Suprapubic skin (tissue), 4 donors: ENCODE measurements at places on chromosomes 12 and 14. TPM values are rescaled to one million over a fixed set of nuclear protein-coding genes. Genes with fewer than 3 reads are reported as not detected.

DNA sequence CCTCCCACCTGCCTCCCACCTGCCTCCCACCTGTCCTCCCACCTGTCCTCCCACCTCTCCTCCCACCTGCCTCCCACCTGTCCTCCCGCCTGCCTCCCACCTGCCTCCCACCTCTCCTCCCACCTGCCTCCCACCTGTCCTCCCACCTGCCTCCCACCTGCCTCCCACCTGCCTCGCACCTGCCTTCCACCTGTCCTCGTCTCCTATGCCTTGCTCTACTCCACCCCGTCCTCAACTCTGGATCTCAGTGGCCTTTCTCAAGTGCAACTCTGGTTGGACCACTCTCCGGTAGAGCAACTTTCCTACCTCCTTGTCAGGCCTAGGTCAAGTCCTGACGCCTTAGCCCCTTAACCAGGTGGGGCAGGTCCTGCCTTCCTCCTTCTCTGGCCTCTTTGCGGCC, 29.3 kb upstream of the PEX5 start:
- H3K27me3 ChIP-seq = peaks cover 10% of the 10 kb centered on the region
- H3K27ac ChIP-seq = no peak overlapping the region
- DNase-seq = no peak
- no peak overlapping the region for H3K4me3 ChIP-seq
- peaks cover 3% of the 10 kb centered on the region for H3K36me3 ChIP-seq

DNA sequence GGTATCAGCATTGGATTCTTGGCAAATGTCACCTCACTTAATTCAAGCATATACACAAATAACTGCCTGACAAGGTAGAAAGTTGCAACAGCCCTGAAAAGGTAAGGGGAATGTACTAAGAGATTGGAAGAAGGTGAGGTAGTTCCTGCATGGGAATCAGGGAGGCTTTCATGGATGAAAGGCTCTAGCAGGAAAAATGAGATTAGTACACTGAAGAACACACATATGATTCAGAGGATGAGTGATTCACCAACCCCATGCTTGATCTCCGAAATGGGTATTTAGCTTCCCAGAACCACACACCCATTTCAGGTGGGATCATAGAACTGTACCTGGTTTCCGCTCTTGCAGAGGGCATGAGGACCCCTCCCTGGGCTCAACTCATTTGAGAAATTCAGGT, 65.8 kb downstream of the PAH start:
- no peak overlapping the region for H3K4me3 ChIP-seq
- H3K27ac ChIP-seq = no peak overlapping the region
- DNase-seq = no peak
- H3K4me1 ChIP-seq = no peaks in the 10 kb centered on the region

DNA sequence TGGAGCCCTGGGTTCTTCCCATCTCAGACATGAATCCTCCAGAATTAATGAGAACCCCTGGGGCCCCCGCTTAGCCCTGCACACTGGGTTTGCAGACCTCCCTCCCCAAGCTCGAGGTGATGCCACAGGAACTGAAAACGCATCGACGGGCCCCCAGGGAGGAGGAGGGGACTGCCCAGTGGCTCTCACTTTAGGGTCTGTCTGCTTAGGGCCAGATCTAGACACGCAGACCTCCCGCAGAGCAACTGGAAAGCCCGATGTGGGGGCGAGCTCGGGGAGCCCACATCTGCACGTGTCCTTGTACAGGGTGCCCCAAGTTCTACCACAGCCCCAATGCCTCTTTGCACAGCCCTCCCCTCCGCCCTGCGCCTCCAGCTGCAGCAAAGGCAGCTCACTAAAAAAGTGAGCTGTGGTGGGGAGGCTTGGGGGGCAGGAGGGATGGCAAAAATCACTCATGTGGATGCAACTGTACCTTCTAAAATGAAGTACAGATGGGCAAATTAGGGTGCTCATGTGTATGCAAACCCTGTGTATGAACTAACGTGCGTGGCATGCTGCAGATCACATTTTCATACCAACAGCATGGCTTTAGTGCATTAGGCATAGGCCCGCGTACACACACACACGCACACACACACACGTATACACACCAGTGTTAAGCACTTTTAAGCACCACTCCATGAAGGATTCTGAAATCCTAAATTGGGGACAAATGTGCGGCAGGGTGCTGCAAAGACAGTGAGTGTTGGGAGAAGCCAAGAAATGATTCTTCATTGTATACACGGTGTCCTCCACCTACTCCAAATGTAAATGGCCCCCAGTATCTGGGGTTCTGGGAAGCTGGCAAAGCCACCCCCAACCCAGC, 99.9 kb upstream of the MAP1LC3B2 start:
- H3K4me1 ChIP-seq = peaks cover 39% of the 10 kb centered on the region
- no peak overlapping the region for H3K27ac ChIP-seq
- DNase-seq = no peak
- H3K4me3 ChIP-seq = no peak overlapping the region
- no peaks in the 10 kb centered on the region for H3K27me3 ChIP-seq
- no peaks in the 10 kb centered on the region for H3K36me3 ChIP-seq

DNA sequence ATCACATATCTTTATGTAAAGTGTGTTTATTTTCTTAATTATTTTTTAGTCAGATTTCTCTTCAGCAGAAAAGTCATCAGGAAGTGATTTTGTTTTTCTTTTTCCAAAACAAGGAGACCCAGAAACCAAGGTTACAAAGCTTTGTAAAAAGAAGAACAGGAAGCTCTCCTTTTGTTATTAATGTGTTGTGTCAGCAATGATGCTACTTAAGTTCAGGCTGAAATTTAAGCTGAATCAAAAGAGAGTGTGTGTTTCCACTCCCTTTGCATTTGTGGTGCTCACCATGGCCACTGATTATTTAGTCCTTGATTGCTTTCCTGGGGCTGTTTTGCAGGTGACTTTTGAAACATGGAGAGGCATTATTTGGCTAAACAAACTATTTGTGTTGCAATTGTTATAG, 155.3 kb upstream of the ATP2B1 start:
- peaks cover 6% of the 10 kb centered on the region for H3K4me1 ChIP-seq
- no peaks in the 10 kb centered on the region for H3K27me3 ChIP-seq
- DNase-seq = no peak
- H3K4me3 ChIP-seq = no peak overlapping the region

DNA sequence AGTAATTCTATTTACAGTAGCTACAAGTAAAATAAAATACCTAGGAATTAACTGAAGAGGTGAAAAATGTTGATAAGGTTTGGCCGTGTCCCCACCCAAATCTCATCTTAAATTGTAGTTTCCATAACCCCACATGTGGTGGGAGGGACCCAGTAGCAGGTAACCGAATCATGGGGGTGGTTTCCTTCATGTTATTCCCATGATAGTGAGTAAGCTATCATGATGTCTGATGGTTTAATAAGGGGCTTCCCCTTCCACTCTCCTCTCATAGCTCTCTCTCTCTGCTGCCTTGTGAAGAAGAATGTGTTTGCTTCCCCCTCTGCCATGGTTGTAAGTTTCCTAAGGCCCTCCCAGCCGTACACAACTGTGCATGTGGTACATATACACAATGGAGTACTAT, 1170.7 kb downstream of the BCL11B start:
- no peaks in the 10 kb centered on the region for H3K4me1 ChIP-seq
- no peak overlapping the region for H3K4me3 ChIP-seq
- no peaks in the 10 kb centered on the region for H3K27me3 ChIP-seq
- DNase-seq = no peak
- no peaks in the 10 kb centered on the region for H3K36me3 ChIP-seq

DNA sequence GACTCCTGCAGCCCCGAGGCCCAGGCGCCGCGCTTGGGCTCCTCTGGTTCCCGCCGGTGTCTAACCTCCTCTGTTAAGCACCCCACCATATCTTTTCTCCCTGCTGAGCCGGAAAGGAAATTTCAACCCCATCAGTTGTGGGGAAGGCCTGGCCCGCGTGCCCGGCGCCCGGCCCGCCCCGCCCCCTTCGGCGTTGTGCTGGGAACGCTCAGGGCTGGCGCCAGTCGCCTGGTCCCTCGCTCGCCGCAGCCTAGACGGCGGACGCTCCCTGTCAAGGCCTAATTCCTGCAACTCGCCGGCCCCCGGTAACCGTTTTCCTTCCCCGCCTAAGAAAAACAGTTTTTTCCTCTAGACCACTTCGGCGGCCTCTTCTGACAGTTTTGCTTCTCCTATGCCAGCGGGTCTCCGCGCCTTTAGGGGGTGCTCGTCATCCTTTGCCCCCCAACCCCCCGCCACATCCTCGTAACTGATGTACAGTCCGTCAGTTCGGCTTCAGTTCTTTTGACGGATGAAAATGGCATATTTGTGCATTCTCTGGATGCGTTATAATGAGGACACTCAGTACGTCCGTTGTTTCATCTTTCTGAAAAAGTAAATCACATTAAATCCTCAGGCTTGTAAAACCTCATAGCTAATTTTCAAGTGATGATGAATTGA, 506 bp upstream of the NAP1L1 start:
- no peaks in the 10 kb centered on the region for H3K36me3 ChIP-seq
- no peak for DNase-seq
- H3K4me1 ChIP-seq = peaks cover 30% of the 10 kb centered on the region
- H3K27ac ChIP-seq = peak overlapping the region; percentile 99
- H3K27me3 ChIP-seq = no peaks in the 10 kb centered on the region

The SHMT2 gene
- 53.5 TPM for total RNA-seq

The SYNE2 gene
- 243 TPM for total RNA-seq

The RESF1 gene
- total RNA-seq = 80.7 TPM

The CLEC7A gene
- 4.3 TPM for total RNA-seq
